Thoracic aorta endothelial cell (primary cell): ENCODE measurements at places on chromosomes 6 and 20. TPM values are rescaled to one million over a fixed set of nuclear protein-coding genes. Genes with fewer than 3 reads are reported as not detected.

The GPSM3 gene
- 7.6 and 11.6 TPM in 2 replicates for total RNA-seq

The RBM24 gene
- total RNA-seq, result 3.2 and 4.8 TPM in 2 replicates

The PMEPA1 gene
- total RNA-seq, result 7.3 and 11.3 TPM in 2 replicates

The NRM gene
- total RNA-seq, result 5.9 and 13.1 TPM in 2 replicates

The LST1 gene
- 0.29 and 0.40 TPM in 2 replicates for total RNA-seq

The SMIM13 gene
- 16.8 and 17.9 TPM in 2 replicates for total RNA-seq

The HLA-DRB5 gene
- not detected in 2 replicates for total RNA-seq

The HRH3 gene
- total RNA-seq, result not detected in 2 replicates

The KIF25 gene
- not detected in 2 replicates for total RNA-seq

The RNF182 gene
- total RNA-seq, result 0.14 and 0.40 TPM in 2 replicates

The POFUT1 gene
- 41.4 and 50.9 TPM in 2 replicates for total RNA-seq

The NFATC2 gene
- total RNA-seq, result 5.7 and 7.0 TPM in 2 replicates

The ESR1 gene
- 0.13 TPM in 1 of 2 replicates, not detected in the other for total RNA-seq

The ELOVL2 gene
- total RNA-seq, result not detected in 2 replicates
